ENCODE measurements at places on chromosomes 7 and 10.

- DNase-seq, result no peak
These were observed 109.8 kb downstream of the RAB11FIP2 start for GRCh38 chr10:117936976-117937375.

GRCh38 chr7:118844748-118845147, 620.2 kb downstream of the ANKRD7 start:
- DNase-seq, result peak; percentile 40

GRCh38 chr10:71840177-71840957, 10.7 kb downstream of the PSAP start:
- peak; percentile 96 for DNase-seq

- DNase-seq, result no peak
These were observed 88.4 kb downstream of the MTPN start for GRCh38 chr7:135888740-135889139.

DNA sequence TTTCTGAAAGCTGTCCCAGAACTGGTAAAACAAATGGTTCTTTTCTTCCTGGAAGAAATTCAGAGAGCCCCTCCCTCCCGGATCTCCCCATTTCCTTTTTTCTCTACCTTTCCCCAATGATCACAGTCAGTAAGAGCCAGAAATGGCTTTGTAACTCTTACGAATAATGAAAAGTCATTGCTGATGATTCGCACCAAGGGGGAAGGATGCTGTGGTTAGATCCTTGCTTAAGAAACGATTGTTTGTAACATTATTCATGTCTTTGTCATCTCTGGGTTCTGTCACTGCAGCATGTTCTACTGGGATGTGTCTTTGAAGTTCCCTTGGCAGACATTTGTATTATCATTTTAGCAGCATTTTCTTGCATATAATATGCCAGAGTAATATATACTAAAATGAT, 138.9 kb downstream of the CACNB2 start:
- no peak for DNase-seq

DNA sequence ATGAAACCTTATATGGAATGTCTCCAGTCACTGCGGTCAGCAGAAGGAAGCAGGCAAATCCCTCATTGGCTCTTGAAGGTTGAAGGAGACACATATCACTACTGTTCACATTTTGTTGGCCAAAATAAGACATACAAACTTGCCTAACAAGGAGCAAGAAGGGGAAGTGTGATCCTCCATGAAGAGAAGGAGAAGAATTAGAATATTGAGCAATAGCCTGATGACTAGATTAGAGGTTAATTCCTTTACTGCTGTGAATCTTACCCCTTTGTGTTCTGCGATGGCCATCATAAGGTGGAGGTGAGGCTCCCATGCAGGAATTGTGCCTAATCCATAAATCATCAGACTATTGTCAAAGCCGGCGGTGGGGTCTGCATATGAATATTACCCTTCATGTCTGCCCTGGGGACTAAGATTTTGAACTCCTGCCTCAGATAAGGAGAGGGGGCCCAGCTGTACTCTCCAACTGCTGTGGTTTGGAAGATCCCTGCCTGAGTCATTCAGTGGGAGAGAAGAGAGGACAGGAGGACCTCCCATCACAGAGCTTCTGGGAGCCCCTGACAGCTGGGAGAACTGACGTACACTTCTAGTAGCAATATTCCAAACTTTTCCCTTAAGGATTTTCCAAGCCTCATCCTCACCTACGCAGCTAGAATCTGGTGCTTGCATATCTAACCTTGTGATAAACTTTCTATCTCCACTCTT, 398.5 kb downstream of the REEP3 start:
- no peak for DNase-seq

DNA sequence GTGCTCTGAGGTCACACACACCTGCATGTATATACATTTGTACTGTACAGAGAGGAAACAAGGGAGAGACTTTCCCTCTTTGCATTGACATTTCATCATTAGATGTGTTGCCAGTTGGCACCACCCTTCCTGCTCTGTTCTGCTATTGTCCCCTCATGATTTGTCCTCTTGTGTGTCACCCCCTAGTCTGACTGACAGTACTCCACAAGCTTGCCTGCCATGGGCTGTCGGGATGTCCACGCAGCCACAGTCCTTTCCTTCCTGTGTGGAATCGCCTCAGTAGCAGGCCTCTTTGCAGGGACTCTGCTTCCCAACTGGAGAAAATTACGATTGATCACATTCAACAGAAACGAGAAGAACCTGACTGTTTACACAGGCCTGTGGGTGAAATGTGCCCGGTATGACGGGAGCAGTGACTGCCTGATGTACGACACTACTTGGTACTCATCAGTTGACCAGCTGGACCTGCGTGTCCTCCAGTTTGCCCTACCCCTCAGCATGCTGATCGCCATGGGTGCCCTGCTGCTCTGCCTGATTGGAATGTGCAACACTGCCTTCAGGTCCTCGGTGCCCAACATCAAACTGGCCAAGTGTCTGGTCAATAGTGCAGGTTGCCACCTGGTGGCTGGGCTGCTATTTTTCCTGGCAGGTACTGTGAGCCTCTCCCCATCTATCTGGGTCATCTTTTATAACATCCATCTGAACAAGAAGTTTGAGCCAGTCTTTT, 9.4 kb downstream of the CLDN12 start:
- no peak for DNase-seq

DNA sequence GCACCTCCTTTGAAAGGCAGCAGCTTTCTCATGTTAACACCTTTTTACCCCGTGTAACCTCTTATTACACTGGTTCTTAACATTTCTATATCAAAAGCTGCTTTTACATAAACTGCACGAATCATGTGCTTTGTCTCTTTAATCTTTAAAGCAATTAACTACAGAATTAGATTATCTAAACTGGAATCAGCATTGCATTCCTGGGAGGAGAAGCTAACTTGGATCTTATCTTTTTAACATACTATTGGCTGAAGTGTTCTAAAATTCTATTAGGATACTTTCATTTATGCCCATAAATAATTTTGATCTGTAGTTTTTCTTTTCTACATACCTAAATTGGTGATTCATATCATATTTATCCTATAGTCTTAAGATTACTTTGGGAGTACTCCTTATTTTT, 428.4 kb upstream of the IGFBP3 start:
- peak; percentile 2 for DNase-seq

Measured in retinal pigment epithelial cell (primary cell).